ENCODE measurements at places on chromosomes 5 and 9. TPM values are rescaled to one million over a fixed set of nuclear protein-coding genes. Genes with fewer than 3 reads are reported as not detected.

DNA sequence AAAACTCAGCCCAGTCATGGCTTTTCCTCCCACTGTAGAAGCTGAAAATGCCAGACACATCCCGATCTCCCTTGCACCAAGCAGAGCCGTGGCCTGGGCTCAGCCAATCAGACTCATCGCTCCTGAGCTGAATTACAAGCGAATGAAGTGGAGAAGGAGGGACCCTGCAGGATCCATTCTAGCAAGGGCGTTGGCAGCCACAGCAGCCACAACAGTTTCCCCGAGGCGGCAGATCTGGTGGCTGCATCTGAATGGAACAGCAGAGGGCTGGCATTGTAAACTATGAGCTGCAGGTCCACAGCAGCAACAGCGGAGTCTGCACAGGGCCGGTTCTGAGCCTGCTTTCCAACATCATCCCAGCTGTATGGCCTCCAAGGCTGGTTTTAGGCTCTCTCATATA, 23.8 kb downstream of the ALG2 start:
- DNase-seq, result no peak

The CCDC171 gene
- total RNA-seq, result 2.9 TPM

DNA sequence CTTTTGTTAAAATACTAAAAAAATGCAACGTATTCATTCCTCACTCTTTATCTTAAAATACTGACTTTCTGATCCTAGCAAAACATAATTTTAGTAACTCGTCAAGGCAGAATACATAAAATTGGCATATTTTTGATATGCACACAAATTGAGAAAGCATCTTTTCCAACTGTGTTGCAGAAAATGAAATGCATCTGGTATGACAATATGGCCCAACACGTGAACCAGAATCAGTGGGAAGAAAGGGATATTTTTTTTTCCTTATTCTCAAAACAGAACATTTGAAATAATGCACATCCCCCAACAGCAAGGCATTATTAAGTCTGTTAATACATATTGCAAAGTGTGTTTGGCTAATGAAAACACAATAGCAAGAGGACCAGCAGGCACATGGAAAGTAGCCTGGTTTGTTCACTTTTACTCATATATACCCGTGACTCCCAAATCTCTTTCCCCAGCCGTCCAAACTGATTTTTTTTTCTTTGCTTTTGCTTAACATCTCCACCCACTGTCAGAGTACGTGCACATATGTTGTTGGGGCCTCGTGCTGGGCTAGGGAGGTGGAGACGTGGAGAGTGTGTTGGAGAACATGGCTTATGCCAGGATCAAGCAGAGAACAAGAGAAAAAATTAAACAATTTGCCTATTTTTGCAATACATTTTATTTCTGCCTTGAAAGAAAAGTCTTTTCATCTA, 4.3 kb downstream of the MCTP1 start:
- no peak for DNase-seq

DNA sequence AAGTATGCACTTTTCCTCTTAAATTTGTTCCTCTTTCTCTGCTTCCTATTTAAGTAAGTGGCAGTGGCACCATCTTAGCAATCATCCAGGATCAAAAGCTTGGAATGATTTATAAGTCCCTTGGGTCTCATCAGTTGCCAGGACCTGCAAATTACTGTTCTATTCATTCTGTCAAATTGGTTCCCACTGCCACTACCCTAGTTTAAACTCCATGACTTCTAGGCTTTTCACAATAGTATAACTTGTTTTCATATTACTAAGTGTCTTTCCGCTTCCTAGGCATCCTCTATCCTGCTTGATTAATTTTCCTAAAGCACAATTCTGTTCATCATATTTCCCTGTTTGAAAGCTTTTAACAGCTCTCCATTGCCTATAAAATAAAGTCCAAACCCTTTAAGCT, 363.9 kb upstream of the MEF2C start:
- no peak for DNase-seq

The CD74 gene
- total RNA-seq, result 4,221 TPM

- peak; percentile 72 for DNase-seq
These were observed 4.1 kb downstream of the NFIL3 start for GRCh38 chr9:91419222-91420191.

The ENHO gene
- total RNA-seq, result 0.59 TPM

The HSD17B3 gene
- 1.1 TPM for total RNA-seq

The GPR151 gene
- not detected for total RNA-seq

The QRFP gene
- total RNA-seq, result not detected

DNA sequence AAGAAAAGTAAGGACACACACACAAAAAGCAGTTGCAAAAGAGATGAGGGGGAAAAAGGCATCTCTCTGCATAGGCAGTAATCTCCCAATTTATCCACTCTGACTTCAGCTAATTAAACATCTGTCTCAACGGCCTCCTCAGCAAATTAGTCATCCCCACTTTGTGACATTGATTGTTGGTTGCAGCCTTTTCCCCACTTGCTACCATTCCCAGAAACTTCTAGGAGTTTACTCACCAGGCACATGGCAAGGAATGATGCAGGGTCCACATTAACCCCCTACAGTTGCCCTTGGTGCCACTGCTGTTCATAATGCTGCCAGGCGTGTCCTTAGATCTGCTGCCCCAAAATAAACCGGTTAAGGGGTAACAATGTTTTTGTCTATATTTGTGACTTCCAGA, 174.6 kb downstream of the MAPKAP1 start:
- DNase-seq, result no peak

The GPX3 gene
- 855 TPM for total RNA-seq

The OR1J1 gene
- not detected for total RNA-seq

GRCh38 chr5:112752335-112752734, 14.7 kb downstream of the APC start:
- no peak for DNase-seq

GRCh38 chr9:123445981-123446610, 90.1 kb downstream of the CRB2 start:
- DNase-seq, result no peak

GRCh38 chr9:110115826-110116542, 92.0 kb downstream of the C9orf152 start:
- DNase-seq, result no peak

The JAKMIP2 gene
- total RNA-seq, result 8.3 TPM

The BARHL1 gene
- not detected for total RNA-seq

DNA sequence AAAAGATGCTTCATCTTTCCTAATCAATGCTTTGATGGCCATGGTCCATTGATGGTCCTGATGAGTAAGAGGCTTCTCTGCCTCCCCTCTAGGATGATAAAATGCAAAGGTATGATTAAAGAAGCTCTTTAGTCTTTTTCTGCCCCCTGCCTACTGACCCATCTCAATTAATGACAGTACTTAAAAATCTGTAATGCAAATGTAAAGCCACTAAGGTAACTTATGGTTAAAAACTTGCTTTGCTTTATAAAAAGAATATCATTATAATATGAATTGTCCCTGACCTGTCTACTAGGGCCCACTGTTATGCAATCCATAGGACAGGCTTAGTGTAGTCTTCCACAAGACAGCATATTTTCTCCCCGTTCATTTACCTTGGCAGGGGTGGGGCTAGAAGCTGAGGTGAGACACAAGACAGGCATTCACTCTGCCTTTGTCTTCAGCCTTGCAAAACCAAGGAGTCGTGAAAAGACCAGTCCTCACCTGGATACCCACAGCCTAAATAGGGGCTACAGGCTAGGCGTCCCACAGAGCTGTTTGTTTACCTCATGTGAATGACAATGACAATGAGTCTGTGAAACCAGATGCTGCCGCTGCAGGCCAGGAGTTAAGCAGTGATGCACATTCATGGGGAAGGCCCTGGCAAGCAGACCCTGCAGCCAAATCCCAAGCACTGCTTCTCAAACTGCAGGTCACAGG, 60.4 kb downstream of the BNC2 start:
- DNase-seq, result no peak

GRCh38 chr9:123964761-123965160, 34.8 kb upstream of the DENND1A start:
- DNase-seq, result no peak

- DNase-seq, result no peak
These were observed 83.8 kb upstream of the FCN1 start for GRCh38 chr9:135001526-135001925.

The KIF24 gene
- total RNA-seq, result 1.4 TPM

DNA sequence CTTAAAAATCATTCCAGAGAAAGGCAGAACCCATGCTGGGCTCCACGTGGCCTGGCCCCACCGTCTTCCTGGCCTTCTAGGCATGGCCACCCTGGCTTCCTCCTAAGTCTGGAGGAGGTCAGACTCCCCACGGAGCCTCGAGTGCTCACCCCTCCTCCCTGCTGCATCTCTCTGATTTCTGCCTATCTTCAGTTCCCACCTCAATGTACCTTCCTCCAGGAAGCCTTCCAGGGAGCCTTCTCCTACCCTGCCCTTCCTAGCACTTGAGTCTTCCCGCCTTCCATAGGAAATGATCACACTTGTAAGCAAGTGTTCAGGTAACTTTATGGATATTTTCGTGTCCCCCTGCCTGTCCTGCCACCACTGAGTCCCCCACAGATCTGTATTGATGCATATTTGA, 92.0 kb downstream of the MVB12B start:
- DNase-seq, result no peak

The IFNA13 gene
- total RNA-seq, result 1.1 TPM

The RGMB gene
- total RNA-seq, result 22.9 TPM

GRCh38 chr5:129820-130219, 37.9 kb downstream of the PLEKHG4B start:
- no peak for DNase-seq

The PRDM9 gene
- not detected for total RNA-seq

The TLR4 gene
- 70.1 TPM for total RNA-seq

DNA sequence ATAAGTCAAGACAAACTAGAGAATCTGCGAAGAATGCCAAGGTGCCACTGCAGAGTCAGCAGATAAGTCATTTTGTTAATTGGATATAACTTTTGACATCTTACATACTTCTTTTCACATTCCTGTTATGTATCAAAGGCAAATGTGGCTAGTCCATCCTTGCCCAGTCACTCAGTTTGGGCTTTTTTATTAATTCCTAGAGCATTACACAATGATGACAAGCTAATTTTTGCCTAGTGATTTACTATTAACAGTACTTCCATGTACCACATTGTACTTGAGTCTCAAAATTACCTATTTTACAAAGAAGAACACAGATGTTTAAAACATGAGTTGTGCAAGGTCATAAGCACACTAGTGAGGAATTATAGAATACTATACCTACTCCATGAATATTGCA, 680.8 kb downstream of the DNAH5 start:
- no peak for DNase-seq

- no peak for DNase-seq
These were observed 12.6 kb upstream of the DHFR start for GRCh38 chr5:80667384-80667783.

- no peak for DNase-seq
These were observed 115.4 kb downstream of the ST8SIA4 start for GRCh38 chr5:100787648-100788047.

GRCh38 chr5:176652136-176652535, 4.9 kb downstream of the TSPAN17 start:
- DNase-seq, result no peak

DNA sequence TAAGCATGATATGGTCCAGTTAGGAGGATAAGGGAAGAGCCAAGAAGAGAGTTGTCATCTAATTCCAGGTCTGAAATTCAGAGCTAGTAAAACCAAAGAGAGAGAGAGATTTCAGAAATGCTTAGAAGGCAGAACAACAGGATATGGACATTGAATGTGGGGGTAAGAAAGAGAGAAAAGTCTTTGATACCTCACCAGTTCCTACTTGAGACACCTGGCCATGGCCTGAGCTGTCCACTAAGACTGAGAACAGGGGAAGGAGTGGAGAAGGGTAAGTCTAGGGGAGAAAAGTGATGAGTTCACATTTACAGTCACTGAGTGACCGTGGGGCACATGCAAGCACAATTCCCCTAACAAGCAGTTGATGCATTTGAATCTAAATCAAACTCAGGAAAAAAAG, 35.5 kb downstream of the TIMD4 start:
- DNase-seq, result no peak

DNA sequence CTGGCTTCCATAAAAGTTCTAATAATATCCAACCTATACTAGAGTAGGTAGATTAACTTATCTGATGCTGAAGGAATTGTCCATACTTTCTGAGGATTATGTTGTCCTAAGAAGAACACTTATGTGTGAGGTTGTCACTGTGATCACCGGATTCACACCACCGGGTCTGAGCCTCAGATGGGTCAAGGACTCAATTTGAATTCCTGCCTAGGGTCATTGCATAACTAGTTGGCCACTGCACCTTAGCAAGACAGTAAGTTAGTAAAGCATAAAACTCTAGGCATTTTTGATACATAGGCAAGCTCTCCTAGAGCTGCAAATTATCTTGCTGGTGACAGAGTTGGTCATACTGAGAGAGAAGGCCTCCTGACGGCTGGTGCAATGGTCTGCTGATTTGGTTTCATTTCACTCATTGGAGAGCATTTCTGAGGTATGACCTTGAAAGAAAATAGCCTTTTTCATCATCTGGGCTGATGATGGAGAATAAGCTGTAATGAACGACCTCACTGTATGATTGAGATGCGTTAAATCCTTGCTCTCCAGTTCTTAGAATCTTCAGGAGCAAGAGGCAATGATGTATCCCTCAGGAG, 72.0 kb upstream of the CKMT2 start:
- no peak for DNase-seq

- DNase-seq, result no peak
These were observed 437.0 kb downstream of the PIK3R1 start for GRCh38 chr5:68652534-68652965.

DNA sequence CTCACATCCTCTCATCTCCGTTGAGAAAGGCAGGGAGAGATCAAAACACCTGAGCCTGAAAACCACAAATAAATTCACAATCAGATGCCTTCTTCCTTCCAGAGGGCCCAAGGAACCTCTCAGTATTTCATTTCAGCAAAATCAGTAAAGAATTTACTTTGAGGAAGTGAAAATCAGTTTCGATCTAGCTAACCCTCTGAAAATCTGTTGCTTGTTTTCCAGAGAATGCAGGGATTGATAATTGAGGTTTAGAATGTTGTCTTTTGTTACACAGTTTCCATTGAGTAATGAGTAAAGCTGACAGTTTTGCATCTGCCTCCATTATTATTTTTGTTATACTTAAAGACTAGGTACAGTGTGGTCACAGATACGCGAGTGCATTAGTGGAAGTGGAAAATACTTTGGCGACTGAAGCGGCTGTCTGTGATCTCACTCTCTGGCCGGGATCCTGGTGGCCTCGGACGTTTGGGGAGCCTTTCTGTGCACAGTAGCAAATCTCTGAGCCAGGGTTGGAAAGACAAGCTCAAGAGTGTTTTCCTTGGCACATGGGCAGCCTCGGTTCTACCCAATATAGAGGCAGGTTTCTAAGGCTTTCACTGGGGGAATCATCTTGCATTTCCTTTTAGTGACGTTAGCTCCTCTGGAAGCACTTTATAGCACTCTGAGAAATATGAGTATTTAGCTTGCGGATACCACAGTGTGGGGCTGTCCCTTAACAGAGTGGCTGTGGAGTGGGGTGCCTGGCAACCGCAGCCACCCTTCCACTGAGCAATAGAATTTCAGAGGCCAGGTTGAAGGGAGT, 32.2 kb upstream of the ANGPTL2 start:
- DNase-seq, result peak; percentile 75

- no peak for DNase-seq
These were observed 99.8 kb upstream of the SARDH start for GRCh38 chr9:133837627-133838597.

DNA sequence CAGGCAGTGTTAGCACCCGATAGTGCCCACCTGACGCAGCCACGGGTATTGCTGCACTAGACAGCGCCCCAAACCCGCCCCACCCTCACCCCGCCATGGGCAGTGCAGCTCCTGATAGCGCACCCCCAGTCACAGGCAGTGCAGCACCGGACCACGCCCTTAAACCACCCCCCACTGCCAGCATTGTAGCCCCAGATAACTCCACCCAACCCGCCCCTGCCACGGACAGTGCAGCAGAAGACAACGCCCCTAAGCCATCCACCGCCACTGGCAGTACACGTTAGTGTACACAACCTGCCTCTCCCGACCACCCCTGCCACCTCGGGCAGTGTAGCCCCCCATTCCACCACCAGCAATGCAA, 825 bp upstream of the PCAT7 start:
- DNase-seq, result no peak

The SOHLH1 gene
- not detected for total RNA-seq
